Stomach (tissue), 19 donors: ENCODE measurements at places on chromosomes 3 and 15. TPM values are rescaled to one million over a fixed set of nuclear protein-coding genes. Genes with fewer than 3 reads are reported as not detected.
A peak's percentile ranks its signal among the peaks of the same experiment; 100 is the strongest.

DNA sequence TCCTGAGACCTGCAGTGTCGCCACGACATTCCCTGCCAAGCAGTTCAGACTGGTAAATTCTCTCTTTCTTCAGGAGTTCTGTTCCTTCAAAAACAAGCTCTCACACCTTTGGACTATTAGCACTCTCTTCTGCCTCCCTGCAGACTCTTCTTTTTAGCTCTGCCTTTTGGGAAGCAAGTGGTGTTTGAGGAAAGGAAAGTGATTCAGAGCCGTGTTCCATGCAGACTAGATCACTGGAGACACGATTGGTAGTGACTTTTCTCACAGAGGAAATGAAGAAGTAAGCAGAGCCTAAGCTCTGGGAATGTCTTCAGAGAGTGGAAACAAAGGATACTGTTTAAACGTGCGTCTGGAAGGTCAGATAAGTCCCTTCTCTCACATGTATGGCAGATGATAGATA lies 270.6 kb upstream of the TPRG1 start:
- H3K36me3 ChIP-seq: no peaks in the 10 kb centered on the region
- peaks cover 6% of the 10 kb centered on the region for H3K4me1 ChIP-seq
- DNase-seq: no peak
- H3K27ac ChIP-seq: peak overlapping the region; percentile 47

The GPR156 gene
- not detected for polyA plus RNA-seq

DNA sequence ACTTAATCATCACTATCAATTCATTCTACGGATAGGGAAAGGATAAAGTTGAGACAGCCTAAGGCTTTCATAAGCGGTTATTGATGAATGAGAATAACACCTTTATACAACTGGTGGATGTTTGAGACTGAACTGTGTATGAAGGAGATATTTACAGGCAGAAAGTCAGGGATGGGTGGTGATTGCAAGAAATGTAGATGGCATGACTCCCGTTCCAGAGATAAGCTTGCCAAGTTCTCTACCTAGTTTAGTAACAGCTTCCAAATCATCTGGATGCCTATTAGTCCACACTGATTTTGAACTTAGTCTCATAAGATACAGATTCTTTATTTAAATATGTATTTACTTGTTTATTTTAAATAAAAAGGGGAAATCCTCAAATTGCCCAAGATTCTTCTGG lies 358.8 kb downstream of the GAP43 start:
- no peak overlapping the region for H3K4me3 ChIP-seq
- no peaks in the 10 kb centered on the region for H3K27me3 ChIP-seq
- no peaks in the 10 kb centered on the region for H3K36me3 ChIP-seq
- H3K27ac ChIP-seq: no peak overlapping the region
- DNase-seq: no peak

DNA sequence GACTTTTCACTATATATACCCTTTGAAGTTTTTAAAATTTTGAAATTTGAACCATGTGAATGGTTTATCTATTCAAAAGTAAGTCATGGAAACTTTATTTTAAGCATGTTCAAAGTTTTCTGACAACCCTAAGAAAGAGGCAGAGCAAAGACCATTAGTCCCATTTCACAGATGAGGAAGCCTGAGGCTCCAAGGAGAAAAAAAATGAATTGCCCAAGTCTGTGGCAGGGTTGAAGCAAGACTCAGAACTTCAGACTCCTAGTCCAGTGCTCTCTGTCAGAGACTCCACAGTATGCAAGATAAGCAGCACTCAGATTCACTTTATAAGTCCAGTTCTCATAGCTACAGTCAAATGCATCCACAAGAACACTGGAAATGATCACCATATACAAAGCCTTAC lies 4.5 kb downstream of the RAB43 start:
- no peak overlapping the region for H3K4me3 ChIP-seq
- DNase-seq: no peak
- H3K36me3 ChIP-seq: peaks cover 48% of the 10 kb centered on the region

DNA sequence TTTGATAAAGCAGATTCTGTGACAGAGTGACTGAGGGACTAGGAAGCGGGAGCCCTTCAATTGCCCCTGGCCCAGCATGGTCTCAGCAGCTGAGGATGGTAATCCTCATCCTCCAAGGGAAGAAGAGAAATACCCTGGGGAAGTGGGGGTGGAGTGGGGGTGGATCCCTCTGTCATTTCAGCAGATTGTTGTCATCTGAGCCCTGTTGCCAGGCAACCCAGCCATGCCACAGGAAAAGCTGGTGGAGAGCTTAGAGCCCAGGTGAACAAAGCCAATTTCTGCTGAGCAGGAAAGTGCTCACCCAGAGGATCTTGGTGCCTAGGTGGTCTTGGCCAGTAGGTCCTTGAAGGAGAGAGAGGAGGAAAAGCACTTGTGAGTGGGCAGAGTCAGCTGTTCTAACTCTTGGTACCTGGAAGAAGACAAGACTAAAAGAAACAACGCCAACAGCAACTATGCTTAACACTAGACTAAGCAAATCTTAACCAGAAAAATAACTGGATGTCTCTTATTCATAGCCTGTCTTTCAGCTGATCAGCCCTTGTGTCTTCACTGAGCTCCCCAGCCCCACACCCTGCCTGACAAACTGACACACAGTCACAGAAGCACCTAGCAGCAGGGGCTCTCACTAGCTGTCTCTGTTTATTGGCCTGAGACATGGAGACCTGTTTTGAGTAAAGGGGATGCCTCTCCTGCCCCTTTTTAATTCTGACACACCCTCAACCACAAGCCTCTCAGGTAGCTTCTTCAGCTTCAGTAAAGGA lies 40.1 kb upstream of the DCLK3 start:
- no peaks in the 10 kb centered on the region for H3K4me1 ChIP-seq
- H3K27ac ChIP-seq: no peak overlapping the region
- no peak overlapping the region for H3K4me3 ChIP-seq
- H3K27me3 ChIP-seq: peaks cover 8% of the 10 kb centered on the region

DNA sequence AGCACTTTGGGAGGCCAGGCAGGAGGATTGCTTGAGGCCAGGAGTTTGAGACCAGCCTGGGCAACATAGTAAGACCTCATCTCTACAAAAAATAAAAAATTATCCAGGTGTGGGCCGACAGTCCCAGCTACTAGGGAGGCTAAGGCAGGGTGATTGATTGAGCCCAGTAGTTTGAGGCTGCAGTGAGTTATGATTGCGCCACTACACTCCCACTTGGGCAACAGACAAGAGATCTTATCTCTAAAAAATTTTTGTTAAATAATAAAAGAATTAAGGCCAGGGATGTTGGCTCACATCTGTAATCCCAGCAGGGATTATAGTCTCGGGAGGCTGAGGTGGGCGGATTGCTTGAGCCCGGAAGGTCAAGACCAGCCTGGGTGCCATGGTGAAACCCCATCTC lies 25.8 kb upstream of the NFKBIZ start:
- DNase-seq: no peak
- H3K36me3 ChIP-seq: peaks cover 17% of the 10 kb centered on the region
- peaks cover 16% of the 10 kb centered on the region for H3K4me1 ChIP-seq
- no peaks in the 10 kb centered on the region for H3K27me3 ChIP-seq

- H3K36me3 ChIP-seq: no peaks in the 10 kb centered on the region
- H3K4me3 ChIP-seq: no peak overlapping the region
- peak; percentile 39 for DNase-seq
- H3K27me3 ChIP-seq: no peaks in the 10 kb centered on the region
- H3K27ac ChIP-seq: no peak overlapping the region
Measured at GRCh38 chr3:132006605-132007204, 28.1 kb downstream of the CPNE4 start.

- no peak for DNase-seq
- H3K27ac ChIP-seq: no peak overlapping the region
- no peaks in the 10 kb centered on the region for H3K4me1 ChIP-seq
- no peaks in the 10 kb centered on the region for H3K27me3 ChIP-seq
- H3K36me3 ChIP-seq: no peaks in the 10 kb centered on the region
Measured at GRCh38 chr3:148190441-148190990, 507.2 kb upstream of the AGTR1 start.
